Stimulated activated naive CD4-positive, alpha-beta T cell (primary cell): ENCODE measurements at places on chromosomes 13 and 19.

DNA sequence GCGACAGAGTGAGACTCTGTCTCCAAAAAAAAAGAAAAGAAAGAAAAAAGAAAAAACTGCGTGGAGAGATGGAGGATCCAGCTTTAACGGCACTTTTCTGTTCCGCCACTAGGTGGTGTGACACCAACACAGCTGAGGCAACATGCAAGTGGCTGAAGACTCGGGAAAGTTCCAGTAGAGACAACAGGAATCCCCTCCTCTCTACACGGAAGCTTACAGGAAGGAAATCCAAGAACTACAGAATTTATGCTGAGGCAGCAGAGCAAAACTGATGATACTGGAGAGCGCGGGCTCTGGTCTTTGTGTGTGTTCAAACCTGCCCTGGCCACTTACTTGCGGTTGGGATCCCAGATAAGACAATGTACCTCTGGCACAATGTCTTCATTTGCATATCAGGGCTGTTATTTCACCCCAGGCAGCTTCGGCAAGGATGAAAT, 9.9 kb downstream of the RANBP3 start:
- peak; percentile 63 for DNase-seq

GRCh38 chr13:108409730-108410129, 140.2 kb downstream of the TNFSF13B start:
- DNase-seq, result no peak

DNA sequence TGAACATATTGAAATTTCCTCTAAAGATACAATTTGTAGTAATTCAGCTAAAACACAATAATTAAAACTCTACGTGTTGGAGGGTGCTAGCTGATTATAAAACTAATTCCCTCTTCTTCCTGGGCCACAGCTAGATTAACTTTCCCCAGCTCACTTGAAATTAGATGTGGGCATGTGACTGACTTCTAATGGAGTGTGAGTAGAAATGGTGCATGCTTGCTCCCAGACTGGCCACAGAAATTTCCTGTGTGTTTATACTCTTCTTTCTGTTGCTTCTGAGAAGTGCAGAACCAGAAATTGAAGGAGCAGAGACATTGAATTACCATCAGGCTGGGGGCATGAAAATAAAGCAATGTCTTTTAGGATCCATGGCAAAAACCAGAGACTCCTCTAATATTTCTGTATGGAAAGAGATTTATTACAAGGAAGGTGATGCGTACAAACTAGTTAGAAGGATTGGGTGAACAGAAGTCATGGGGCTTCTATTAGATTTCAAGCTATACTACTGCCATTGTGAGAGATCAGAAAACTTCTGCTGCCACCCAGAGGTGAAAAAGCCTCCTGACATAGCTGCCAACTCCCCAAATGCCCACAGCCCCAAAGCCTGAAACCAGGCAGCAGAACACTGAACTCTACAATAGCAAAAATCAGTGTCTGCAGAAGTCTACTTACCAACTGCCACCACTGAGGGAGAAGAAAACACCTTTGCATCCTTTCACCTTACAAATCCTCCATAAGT, 379.2 kb upstream of the MIR17HG start:
- no peak for DNase-seq

DNA sequence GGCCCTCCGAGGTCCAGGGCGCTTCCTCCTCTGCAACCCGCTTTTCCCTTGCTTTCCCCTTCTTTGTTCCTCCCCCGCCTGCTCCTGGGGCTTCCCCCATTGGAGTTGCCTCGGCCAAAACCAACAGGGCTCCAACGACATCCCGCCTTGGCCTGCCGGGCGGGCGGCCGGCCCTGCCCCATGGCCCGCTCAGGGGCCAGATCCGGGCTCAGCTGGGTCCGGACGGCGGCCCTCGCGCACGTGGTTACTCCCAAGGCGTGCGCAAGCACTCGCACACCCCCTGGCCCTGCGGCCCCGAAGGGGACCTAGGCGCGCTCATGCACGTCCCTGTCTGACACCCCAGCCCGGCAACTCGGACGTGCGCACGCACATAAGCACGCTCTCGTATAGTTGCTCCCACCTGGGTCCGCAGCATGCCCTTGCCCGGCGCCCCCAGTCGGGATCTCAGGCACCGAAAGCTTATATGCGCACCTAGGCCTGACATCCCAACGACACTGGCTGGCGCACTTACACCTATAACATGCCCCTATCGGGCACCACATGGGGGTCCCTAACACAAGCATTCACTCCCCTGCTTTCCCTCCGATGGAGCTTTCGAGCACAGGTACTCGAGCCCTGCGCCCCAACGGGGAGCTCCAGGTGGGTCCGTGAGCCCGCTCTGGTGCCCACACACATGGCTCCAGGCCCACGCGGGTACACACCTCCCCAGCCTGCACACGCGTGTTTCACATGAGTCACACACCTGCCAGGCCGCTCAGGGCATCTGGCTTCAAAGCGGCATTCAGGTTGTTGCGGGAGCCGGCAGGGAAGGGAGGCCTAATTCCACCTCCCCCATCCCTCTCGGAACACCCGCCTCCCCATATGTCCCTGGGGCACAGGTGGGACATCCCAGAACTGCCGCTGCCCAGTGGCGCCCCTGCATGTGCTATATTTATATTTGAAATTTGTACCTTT, 15.0 kb downstream of the NFIX start:
- DNase-seq, result no peak

DNA sequence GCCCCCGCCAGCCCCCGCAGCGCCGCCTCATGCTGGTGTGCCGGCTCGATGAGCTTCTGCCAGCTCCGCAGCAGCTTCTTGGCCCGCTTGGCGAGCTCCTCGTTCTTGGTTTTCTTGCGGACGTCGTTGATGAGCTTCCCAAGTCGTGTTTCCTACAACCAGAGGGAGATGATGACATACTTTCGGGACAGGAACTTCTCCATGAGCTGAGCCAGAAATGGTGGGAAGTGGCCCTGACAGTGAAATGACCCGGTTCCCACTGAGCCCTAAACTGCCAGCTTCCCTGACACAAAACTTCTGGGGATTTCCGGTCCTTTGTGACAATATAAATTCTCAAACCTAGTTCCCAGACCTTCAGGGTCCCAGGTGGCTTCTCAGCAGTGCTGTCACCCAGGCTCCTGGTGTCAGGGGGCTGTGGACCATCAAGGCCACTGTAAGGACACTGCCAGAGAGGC, 5.3 kb upstream of the SLC35E1 start:
- DNase-seq, result no peak

- no peak for DNase-seq
Observed at GRCh38 chr19:41998246-41999020, 4.4 kb upstream of the ATP1A3 start.

DNA sequence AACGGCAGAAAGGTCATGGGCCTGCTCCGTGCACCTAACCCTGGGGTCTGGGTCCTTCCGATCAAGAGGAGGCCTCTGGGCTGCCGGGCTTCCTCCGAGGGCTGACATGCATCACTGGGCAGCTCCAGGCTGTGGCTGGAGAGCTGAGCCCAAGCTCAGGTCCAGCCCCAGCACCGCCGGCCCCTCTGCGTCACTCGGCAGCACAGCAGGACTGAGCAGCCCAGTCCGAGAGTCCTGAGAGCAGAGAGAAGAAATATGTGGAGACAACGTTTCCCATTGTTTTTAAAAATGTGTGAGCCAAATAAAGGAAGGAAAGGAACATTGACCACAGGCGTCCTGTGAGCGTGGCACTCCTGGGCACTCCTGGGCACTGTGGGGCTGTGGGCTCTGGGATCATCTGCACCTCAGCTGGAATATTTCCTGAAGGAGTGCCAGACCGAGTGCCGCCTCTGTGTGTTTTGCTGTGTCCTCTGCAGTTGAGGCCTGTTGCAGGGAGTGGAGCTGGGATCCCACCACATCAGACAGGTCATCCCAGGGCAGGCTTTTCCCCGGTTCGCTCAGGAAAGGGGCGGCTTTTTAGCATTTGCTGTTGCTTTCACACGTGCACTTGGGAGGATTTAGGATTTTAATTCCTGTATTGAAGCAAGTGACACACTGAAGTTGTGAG, 37.8 kb upstream of the TFDP1 start:
- DNase-seq, result no peak
